ENCODE measurements at places on chromosomes 16 and 17. TPM values are rescaled to one million over a fixed set of nuclear protein-coding genes. Genes with fewer than 3 reads are reported as not detected.
A peak's percentile ranks its signal among the peaks of the same experiment; 100 is the strongest.

DNA sequence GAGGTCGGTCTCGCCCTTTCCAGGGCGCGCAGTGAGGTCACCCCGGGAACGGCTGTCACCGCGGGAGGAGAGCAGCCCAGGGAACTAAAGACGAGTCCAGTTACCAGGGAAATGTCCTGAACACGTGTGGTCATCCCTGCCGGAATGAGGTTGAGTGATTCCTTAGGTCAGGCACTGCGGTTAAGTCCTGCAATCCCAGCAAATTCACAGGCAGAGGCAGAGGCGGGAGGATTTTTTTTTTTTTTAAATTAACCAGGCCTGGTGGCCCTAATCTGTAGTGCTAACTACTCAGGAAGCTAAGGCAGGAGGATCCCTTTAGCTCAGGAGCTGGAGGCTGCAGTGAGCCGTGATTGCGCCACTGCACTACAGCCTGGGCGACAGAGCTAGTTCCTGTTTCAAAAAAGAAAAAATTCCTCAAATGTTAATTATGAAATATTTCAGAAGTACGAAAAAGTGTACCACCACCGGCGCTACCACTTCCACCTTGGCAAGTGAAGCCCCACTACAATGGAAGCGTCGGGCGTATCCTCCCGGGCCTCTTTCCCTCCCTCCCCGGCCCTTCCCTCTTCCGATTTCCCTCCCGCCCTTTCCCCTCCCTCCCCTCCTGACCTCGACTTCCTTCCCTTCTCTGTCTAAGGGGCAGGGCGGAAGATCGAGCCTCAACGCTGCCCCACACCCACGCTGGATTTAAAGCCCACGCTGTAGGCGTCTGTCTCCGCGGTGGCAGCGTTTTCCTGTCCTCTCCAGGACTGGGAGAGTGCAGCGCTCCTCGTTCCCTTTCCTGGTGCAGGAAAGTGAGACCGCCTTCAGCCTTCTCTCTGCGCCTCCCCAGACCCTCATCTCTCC is 27.3 kb downstream of the SLFN11 start:
- peak; percentile 35 for DNase-seq

Gene HSPB9
- 0.23 TPM for polyA plus RNA-seq

Gene SLFN14
- 0.09 TPM for polyA plus RNA-seq

- no peak for DNase-seq
Measured at GRCh38 chr17:57871863-57872262, 22.0 kb upstream of the MRPS23 start.

Gene SPNS2
- 34.0 TPM for polyA plus RNA-seq

DNA sequence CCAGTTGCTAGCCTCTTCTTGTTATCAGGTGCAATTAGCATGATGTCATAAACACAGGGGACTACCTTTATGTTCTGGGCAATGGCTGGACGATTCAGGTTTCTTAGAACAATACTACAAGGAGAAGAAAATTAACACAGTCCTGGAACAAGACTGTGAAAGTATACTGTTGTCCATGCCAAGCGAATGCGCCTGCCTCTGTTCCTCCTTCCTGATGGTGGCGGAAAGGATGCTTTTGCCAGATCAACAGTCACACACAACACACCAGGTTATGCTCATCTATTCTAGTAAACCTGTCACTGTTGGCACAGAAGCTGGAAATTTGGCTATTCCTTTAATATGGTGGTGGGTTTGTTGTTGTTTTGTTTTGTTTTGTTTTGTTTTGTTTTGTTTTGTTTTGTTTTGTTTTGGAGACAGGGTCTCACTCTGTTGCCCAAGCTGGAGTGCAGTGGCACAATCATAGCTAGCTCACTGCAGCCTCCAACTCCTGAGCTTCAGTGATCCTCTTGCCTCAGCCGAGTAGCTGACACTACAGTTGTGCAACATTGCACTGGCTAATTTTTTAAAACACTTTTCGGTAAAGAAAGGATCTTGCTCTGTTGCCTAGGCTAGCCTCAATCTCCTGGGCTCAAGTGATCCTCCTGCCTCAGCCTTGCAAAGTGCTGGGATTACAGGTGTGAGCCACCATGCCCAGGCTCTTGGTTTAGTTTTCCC is 3.1 kb upstream of the CD300LD start:
- no peak for DNase-seq

Gene MMP2
- 280 TPM for polyA plus RNA-seq
